ENCODE measurements at places on chromosomes 12 and 14.

GRCh38 chr12:109246221-109246620 lies 62.9 kb downstream of the FOXN4 start:
- no peak for DNase-seq

- DNase-seq = no peak
Measured at GRCh38 chr14:72618424-72618823, 275.5 kb downstream of the DPF3 start.

GRCh38 chr14:20697273-20698017 lies 8.9 kb downstream of the ANG start:
- peak; percentile 64 for DNase-seq

DNA sequence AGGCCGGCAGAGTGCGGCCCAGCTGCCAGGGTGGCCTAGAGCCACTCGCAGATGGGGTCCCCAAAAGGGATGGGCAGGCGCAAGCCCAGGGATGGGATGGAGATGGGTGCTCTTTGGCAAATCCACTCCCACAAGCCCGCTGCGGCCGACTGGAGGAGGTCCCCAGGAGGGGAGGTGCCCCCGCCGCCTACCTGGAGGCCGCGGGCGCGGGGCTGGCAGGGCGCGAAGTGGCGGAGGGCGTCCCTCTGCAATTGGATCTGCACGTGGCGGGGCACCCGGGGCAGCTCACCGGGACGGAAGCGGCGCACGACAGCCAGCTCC lies 730 bp downstream of the PPP1R3E start:
- no peak for DNase-seq

- DNase-seq = no peak
Measured at GRCh38 chr12:10829994-10830393, 3.8 kb upstream of the TAS2R10 start.

Data from stimulated activated CD4-positive, alpha-beta T cell treated with anti-CD3 and anti-CD28 coated beads, Interleukin-1b, Interleukin-23, amount 100 ng/mL, for 48 hours (primary cell).